Activated CD4-positive, alpha-beta memory T cell treated with anti-CD3 and anti-CD28 coated beads for 36 hours (primary cell): ENCODE measurements at places on chromosomes 16 and 17.
A peak's percentile ranks its signal among the peaks of the same experiment; 100 is the strongest.

GRCh38 chr17:42585353-42585752 is 7.8 kb upstream of the PSMC3IP start:
- DNase-seq, result no peak

GRCh38 chr16:51153577-51154031 is 2.5 kb upstream of the SALL1 start:
- DNase-seq, result no peak

DNA sequence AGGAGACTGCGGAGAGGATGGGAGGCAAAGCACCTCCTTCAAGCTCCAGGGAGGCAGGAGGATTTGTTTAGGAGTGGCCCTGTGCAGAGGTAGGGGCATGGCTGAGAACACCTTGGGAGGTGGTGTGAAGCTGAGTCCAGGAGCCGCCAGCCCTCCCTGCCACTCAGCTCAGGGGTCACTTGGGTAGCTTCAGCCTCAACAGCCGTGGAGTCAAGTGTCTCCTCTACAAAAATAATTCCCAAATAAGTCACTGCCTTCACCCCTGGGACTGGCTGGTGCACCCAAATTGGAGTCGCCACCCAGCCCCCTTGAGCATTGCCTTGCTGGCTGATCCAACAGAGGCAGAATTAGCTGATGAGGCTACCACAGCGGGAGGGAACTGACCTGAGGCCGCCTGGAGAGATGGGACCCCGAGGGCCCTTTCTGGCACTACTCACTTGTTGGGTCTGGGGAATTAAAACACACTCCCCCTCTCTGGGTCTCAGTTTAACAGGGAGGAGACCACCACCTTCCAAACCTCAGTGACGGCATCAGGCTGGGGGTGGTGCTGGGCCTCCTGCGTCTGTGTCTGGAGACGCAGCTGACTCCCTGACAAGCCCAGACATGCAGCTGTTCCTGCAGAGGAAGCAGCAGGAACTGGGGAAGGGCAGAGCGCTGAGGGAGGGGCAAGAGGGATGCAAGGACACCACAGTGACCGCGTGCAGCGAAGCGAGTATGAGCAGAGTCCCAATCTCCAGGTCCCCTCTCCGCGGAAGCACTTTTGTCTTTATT is 87.9 kb upstream of the TOB1 start:
- no peak for DNase-seq

DNA sequence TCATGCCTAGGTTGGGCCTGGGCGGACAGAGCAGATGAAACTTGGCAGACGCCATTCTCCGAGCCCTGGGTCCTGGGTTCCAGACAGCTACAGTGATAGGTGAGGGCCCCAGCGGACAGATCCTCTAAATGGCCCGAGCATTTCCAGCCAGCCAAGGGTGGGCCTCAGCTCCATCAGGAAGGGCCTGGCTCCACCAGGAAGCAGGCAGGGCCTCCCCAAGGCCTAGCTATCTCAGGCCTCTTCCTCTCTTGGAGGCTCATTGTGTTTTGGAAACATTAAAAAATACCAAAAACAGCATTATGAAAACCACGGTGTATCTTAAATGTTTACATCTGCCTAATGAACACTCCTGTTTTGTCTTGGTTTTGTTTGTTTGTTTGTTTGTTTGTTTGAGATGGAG is 38.2 kb upstream of the SBK1 start:
- no peak for DNase-seq

- DNase-seq, result no peak
These were observed 83.4 kb downstream of the ZDHHC7 start for GRCh38 chr16:84927621-84928591.

- no peak for DNase-seq
These were observed 28.8 kb downstream of the IGFBP4 start for GRCh38 chr17:40471846-40472732.

GRCh38 chr17:4074831-4075495 is 67.9 kb downstream of the ZZEF1 start:
- no peak for DNase-seq

GRCh38 chr16:86503830-86504229 is 6.5 kb upstream of the FOXF1 start:
- DNase-seq, result no peak

GRCh38 chr17:76734080-76734840 is 2.9 kb downstream of the SRSF2 start:
- DNase-seq, result peak; percentile 45

GRCh38 chr17:6045621-6046357 is 24.4 kb upstream of the WSCD1 start:
- DNase-seq, result no peak

- peak; percentile 72 for DNase-seq
These were observed at the start of gene KIF19 for GRCh38 chr17:74325743-74326379. KIF19 (plus strand) TSS chr17:74326226; CDS start chr17:74326350, 124 bp downstream.

- DNase-seq, result no peak
These were observed 97.9 kb upstream of the ZNF750 start for GRCh38 chr17:82937411-82938371.

DNA sequence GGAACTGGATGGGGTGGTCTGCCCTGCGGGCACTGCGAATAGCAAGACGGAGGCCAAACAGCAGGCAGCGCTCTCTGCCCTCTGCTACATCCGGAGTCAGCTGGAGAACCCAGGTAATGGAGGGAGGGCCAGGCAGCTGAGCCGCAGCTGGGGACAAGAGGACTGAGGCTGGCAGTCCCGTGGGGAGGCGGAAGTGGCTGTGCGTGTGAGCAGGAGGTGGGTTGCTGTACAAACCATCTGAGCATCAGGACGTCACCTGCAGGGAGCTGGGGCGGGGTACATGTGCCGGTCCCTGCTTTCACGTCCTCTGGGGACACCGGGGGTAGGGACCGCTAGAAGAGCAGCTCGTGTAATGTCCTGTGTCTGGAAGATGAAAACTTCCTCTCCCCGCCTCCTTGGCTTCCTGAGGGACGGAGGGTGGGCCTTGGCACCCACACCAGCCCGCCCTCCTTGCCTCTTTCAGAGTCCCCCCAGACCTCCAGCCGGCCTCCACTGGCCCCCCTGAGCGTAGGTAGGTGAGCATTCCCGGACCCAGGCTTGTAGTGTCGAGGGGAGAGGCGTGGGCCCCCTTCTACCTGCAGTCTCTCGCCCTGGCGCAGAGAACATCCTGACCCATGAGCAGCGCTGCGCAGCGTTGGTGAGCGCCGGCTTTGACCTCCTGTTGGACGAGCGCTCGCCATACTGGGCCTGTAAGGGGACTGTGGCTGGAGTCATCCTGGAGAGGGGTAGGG is 3.7 kb downstream of the ADAD2 start:
- DNase-seq, result peak; percentile 62

GRCh38 chr16:11674001-11674817 is 6.0 kb downstream of the SNN start:
- DNase-seq, result no peak

GRCh38 chr16:65222536-65222935 is 100.7 kb upstream of the CDH11 start:
- DNase-seq, result no peak

- DNase-seq, result peak; percentile 23
These were observed 1.1 kb upstream of the XYLT2 start for GRCh38 chr17:50344731-50345365.

GRCh38 chr17:50218071-50218759 is 16.8 kb upstream of the COL1A1 start:
- DNase-seq, result no peak

GRCh38 chr16:49883076-49884014 is 27.4 kb upstream of the ZNF423 start:
- DNase-seq, result no peak

GRCh38 chr16:70441406-70441990 is 2.6 kb upstream of the ST3GAL2 start:
- DNase-seq, result no peak

- no peak for DNase-seq
These were observed 20.1 kb downstream of the UBE2O start for GRCh38 chr17:76432712-76433336.

- no peak for DNase-seq
These were observed 52.0 kb upstream of the CCL2 start for GRCh38 chr17:34203018-34203638.

- no peak for DNase-seq
These were observed 34.7 kb upstream of the BRD7 start for GRCh38 chr16:50403491-50403890.

GRCh38 chr17:72430611-72431432 is 310.0 kb downstream of the SOX9 start:
- no peak for DNase-seq

DNA sequence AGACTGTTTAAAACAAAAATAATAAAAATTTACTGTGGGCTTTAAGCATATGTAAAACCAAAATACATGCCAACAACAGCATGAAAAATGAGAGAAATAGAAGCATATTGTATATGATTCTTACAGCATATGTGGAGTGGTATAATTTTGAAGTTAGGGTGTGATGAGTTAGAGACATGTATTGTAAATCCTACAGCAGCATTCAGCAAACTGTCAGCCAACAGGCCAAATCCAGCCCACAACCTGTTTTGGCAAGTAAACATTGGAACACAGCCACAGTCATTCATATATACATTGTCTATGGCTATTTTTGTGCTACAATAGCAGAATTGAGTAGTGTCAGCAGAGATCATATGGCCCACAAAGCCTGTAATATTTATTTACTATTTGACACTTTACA is 42.3 kb downstream of the ZNF18 start:
- no peak for DNase-seq

DNA sequence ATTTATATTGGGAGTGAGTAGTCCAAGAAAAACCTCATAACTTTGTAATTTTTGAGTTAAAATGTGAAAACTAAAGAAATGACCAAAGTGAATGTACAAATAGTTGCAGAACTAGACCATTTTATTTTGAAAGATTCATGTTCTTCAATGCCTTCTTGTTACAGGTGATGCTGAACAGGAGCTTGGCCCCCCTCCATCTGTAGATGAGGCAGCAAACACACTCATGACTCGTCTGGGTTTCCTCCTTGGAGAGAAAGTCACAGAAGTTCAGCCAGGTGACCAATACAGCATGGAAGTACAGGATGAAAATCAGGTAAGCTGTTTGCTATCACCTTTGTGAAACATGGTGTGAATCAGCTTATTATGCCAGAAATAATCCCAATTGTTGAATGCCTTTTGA is 227.8 kb downstream of the TANC2 start:
- DNase-seq, result no peak

DNA sequence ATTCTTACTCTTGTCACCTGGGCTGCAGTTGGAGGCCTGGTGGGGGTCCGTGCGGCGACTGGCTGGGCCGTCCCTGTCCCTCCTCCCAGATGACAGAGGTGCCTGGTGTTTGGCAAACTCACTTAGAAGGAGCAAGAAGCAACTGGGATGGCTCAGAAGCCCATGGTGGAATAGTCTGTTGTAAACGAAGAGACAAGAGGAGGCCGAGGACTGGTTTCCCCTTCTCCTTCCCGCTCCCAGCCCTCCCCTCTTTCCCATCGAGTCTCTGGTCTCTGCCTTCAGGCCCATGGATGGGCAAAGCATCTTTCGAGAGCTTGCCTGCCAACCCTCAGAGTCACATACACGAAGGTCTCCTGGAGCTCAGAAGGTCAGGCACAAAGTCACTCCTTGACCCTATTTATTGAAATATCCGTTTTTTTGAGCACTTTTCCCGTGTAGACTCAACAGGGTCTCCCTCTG is 364.4 kb downstream of the SEC14L1 start:
- DNase-seq, result no peak

- DNase-seq, result peak; percentile 17
These were observed 486.5 kb downstream of the CDH13 start for GRCh38 chr16:83113317-83113716.

GRCh38 chr16:68724797-68725196 is 12.3 kb upstream of the CDH1 start:
- DNase-seq, result no peak

- DNase-seq, result no peak
These were observed 84.3 kb downstream of the BMERB1 start for GRCh38 chr16:15518381-15519351.

- no peak for DNase-seq
These were observed 124.1 kb downstream of the SOX9 start for GRCh38 chr17:72244956-72245355.

- peak; percentile 63 for DNase-seq
These were observed 862 bp downstream of the DCAKD start for GRCh38 chr17:45050481-45051059.
